Glutamatergic neuron (in vitro differentiated cells): ENCODE measurements at places on chromosomes 7 and 10.

DNA sequence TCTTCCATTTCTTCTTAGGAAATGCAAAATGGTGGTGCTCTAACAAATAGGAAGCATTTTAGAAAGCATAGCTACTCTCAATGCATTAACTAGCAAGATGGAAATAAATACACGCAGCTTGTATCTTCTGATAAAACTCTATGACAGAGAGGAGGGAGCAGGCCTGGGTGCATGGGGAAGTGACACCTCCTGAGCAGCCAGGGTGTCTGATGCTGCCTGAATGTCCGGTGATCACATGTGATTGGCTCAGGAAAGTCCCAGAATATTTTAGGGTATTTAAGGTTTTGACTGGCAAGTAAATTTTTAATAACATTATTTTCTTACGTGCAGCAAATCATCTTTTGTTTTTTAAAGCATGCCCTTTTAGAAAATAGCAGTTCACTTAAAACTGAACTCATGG lies 261.0 kb upstream of the KLF6 start:
- no peak for DNase-seq

DNA sequence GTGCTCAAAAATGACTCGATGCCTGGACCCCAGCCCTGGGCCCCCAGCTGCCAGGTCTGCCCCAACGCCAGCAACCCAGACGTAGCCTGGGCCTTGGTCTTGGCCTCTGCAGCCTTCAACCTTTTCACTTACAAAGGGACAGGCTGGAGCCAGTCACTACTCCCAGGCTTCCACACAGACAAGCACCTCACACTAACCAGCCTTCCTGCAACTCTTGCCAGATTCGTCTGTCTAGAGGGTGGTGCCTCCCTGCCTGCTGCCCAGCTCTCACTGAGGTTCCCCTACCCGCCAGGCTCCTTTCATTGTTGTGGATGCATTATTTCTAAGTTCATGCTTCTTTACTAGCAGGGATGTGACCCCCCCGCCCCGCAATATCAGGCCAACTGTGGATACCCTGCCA lies 56.3 kb downstream of the NUDCD3 start:
- no peak for DNase-seq

DNA sequence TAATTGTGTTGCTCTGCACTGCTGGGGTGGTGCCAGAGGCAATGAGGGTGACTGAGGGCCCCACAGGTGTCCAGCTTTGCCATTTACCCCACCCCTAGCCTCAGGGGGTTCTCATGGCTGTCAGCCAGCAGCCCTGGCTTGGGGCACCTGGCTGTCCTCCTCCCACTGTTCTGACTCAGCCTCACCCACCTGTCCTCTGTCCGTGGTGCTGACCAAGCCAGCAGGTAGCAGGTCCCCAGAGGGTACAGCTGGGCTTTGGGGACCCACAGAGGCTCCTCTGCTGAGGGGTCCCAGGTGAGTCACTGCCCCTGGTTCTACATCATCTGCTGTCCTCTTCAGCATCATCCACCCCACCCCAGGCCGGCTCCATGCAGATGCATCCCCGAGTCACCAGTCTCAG lies 32.2 kb upstream of the ZNF716 start:
- DNase-seq = no peak

GRCh38 chr10:96450529-96451207 lies 63.1 kb downstream of the TLL2 start:
- peak; percentile 32 for DNase-seq

GRCh38 chr10:130509881-130510689 lies 373.9 kb downstream of the GLRX3 start:
- DNase-seq = no peak

- DNase-seq = no peak
These were observed 183.9 kb downstream of the TCERG1L start for GRCh38 chr10:131127610-131128009.
